NCI-H2107 (cell line): ENCODE measurements at places on chromosomes 4 and X.

- DNase-seq = no peak
Observed at GRCh38 chrX:18682979-18683387, 11.1 kb upstream of the RS1 start.

DNA sequence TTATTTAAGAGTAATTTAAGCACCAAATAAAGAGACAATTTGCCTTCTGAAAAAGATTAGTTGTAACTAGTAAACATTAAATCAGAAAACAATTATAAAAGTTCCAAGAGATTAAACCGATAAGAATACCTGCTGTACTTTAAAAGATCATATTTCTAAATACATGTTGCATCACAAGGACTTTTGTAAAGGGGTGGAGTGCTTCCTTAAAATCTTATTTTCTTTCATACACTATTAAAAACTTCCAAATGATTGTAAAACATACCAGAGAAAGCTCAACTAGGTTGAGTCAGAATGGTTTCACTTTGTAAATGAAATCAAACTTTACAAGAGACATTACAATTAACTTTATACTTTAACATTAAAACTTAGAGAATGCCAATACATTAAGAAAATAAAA is 41.8 kb downstream of the ACSL4 start:
- DNase-seq = no peak

DNA sequence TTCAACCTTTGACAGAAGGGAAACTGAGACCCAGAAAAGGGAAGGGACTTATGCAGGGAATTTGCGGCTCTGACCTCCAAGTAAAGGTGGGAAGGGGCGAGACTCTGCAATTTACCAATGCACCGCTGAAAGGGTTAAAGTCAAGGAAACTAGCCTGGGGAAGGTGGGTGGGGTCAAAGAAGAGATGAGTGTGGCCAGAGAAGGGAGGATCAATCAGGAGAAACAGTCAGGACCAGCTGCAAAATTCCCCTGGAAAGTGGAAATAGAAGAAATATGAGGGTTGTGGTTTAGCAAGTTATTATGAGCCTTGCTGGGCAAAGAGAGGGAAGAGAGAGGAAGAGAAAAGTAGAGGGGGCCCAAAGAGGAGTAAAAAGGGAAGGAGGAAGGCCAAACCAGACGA is 30.5 kb downstream of the STARD8 start:
- no peak for DNase-seq

DNA sequence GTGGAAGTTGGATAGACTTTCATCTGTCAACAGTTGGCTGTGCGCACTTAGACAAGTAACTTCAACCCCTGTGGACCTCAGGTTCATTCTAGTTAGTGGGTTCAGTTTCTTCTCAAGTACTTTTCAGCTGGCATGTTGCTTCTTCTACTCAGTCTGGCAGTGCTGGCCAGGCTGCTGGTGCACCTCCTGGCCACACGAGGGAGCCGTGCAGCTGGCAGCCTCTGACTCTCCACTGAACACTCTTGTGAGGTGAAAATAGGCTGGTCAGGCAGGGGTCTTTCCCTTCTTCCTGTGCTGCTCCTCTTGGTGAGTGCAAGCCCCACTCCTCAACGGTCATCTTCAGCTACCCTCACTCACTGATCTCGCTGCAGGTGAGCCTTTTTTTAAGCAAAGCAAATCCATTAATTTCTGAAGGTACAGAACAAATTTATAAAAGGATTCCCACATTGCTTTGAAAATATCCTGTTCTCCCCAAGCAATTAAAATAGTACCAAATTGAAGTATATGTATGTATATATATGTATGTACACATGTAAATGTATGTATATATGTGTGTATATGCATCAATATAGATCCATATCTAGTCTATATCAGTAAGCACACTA is 30.6 kb downstream of the LONRF3 start:
- no peak for DNase-seq

DNA sequence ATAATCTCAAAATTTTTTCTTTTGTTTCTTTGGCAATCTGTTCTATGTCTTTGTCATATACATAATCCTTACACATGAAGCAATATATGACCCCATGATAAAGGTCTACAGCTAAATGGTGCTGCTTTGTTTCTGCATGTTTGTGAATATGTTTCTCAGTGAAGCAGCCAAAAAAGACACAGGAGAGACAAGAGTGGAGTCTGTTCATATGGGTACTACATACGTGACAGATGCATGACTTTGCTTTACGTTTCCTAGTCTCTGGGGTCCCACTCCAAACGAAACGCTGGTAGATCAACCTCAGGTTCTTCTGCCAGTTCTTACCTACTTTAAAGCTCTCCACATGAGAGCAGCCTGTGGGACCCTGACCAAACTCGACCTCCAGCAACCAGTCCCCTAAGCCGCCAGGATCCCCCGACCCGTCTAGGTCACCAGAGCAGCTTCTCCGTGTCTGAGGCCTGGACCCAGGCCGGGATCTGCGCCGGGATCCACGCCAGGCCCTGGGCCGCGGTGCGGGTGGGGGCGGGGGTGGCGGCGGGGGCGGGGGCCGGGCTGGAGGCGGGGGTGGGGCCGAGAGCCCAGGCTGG is 1.5 kb downstream of the USP51 start:
- no peak for DNase-seq

DNA sequence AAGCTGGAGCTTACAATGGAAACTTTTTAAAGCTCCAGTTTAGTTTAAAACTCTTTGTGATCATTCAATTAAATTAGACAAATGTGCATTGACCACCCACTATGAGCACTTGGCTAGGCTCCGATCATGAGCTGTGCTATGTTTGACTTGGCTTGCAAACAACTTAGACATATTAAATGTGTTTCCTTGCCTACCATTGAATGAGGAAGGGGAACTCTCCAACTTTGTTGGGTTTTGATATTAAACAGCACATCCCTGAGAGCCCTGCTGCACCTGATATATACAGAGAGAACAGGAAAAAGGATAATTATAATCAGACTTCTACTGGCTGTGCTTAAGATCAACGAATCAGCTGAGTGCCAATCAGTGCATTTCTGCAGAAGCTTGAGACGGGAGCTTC is 71.4 kb upstream of the ADGRL3 start:
- no peak for DNase-seq

DNA sequence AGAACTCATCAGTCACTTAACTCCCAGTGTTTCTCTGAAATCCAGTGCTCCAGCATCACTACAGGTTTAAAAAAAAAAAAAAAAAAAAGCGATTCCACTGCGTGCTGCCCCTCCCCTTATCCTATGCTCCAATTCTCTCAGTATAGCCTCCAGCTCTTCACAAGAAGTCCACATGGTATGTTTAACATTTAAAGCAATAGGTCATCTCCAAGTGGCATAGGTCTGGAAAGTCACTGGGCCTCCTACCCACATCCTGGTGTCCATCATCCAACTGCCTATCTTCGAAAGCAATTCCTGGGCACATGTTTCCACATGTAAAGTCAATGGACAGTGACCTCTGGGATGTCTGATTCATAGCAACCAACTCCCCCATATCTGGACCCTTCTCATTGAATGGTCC is 66.5 kb upstream of the MAP3K15 start:
- no peak for DNase-seq

DNA sequence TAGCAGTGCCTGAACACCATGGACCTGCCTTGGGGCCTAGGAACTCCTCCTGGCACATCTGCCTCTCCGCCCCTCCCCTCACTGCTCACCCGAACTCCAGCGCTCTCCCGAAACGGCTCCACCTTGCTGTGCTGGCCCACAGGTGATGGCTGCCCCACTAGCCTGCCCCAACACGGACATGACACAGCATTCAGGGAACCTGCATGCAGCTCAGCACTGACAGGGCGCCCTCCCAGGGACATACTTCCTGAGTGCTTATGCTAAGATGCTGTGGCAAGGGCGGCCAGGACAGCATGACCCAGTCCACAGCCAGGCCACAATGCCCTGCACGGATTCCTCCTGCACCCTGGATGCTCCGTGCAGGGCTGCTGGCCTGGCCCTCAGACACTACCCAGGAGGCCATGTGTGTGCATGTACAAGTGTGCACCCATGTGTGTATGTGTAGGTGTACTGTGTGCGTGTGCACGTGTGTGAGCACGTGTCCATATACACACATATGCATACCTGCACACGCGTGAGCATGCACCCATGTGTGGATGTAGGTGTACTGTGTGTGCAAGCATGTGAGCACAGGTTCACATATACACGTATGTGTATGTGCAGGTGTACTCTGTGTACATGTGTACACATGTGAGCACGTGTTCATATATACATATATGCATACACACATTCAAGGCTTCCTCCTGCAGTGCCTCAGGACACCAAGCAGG is 6.0 kb downstream of the TMEM271 start:
- no peak for DNase-seq

DNA sequence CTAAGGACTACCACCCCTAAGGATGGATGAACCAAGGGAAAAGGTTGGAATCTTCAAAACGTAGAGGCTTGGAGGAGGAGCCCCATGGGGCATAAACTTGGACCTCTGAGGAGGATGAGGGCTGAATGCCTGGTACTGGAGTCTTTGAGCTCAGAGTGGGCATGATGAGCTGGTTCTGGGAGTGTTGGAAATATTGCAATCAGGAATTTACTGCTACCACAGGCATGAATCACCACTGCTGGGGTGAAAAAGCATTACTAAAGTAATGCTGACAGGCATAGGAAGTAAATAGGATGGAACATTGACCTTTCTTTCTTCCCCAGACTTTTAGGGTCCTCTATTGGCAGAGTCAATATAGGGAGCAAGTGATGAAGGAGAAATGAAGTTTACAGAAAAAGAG is 105.8 kb upstream of the RPS6KA3 start:
- DNase-seq = no peak

DNA sequence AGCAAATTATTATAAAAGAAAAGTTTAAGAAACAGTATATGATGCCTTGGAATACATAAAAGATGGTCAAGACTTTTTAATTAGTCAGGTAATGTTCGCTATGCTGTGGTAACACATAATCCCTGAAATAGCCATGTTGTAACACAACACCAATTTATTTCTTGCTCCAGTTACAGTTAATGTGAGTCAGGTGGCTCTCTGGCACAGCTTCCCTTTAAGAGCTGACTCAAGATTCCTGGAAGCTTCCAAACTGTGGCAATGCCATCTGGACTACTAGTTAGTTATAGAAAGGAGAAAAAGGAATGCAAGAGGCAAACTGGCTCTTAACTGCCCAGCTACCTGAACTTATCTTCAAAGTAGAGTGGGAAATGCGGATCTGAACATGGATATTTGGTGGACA is 210.5 kb downstream of the CHM start:
- no peak for DNase-seq

DNA sequence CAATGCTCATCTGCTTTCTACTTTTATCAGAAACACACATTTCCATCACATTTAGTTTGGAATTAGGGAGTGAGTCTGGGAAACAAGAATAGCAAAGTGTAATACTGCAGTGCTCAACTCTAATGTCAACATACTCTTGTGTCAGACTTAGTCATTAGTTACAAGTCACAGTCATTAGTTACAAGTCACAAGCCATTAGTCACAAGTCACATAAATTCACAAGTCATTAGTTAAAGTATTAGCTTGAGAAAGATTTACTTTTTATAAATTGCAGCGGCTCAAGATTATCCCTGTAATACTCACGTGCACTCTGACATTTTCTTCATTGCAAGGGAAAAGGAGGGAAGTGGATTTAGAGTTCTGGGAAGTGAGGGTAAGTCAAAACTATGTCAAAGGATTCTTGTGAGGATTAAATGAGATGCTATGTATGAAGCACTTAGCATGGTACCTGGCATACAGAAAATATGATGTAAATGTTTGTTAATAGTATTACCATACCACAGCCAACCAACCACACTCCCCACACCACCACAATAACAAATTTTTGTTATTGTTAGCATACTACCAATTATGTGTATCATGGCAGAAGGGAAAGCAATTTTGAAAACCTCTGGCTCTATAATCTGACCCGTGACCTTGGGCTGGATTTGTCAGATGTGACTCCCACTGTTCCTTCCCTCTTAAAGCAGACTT is 116.6 kb downstream of the ARHGAP24 start:
- DNase-seq = no peak

DNA sequence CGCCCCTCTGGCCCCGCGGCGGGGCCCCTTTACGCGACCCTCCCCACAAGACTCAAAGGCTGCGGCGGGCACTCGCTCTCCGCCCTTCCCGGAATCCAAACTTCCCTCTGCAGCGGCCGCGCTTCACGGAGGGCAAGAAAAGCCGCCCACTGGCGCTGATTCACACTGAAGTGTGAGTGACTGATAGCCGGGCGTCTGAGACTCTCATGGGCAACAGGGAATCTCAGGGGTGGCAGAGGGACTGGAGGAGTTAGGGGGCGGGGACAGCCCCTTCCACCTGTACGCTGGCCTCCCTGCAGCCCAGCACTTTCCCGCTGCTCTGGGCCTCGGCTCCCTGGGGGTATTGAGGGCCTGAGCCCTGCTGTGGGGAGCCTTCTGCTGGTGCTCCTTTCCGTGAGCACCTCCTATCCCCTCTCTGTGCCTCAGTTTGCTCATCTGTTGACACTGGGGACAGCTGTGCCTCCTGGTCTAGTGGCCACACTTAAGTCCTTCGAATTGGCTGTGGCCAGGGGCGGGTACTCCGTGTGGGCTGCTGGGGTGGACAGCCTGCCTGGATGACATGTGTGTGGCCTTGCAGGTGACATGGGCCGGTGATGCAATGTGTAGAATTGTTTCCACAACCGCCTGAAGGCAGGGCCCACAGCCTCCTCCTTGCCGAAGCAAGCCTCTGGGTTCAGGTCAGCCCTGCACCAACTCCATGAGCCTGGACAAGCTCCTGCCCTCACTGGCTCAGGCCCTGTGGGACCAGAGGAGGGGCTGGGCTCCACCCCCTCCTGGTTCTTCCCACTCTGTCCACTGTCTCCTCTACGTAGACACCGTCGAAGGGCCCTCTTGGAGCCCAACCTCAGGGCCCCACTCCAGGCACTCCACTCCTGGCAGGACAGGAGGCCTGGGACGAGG is 951 bp downstream of the SH3BP2 start:
- no peak for DNase-seq

DNA sequence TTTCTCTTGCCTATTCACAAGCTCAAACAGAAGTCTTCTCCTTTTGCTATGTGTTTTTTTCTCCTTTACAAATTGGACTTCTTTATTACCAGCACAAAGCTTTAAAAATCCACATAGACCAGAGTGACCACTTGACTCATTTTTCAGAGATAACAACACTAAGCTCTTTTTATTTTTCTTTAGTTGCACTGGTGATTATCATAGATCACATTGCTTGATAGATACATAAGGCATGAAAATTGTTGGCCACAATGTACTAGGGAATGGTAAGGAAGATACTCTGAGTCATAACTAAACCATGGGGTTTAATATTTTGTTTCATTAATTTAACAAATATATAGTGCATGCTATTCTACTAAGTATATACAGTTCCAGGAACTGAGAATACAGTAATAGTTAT is 159.0 kb downstream of the GASK1B start:
- DNase-seq = no peak

- DNase-seq = no peak
Observed at GRCh38 chr4:39259571-39260330, 77.4 kb downstream of the WDR19 start.

DNA sequence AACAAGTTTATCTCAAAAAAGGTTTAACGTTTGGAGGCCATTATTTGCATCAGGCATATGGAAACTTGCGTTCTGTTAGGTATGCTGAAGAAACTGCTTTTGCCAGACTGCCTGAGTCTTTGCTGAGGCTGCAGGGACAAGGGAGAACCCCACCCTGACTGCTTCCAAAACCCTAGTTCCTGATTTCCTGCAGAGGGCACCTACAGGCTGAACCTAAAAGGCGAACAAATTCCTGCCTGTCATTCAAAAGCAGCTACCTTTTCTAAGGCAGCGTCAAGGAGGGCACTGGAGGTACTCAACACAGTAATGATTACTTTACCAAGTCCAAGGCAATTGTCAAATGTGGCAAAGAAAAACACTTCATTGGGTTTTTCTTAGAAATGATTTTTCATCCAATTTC is 578 bp upstream of the CORIN start:
- no peak for DNase-seq
